ENCODE measurements at places on chromosomes 16 and 17.

- H3K36me3 ChIP-seq, result peaks cover 42% of the 10 kb centered on the region
- H3K27ac ChIP-seq, result no peak overlapping the region
- H3K27me3 ChIP-seq, result no peaks in the 10 kb centered on the region
- H3K4me1 ChIP-seq, result peaks cover under 1% of the 10 kb centered on the region
- no peak for DNase-seq
- H3K4me3 ChIP-seq, result no peak overlapping the region
Measured at GRCh38 chr16:89779231-89779908, 37.1 kb downstream of the FANCA start.

DNA sequence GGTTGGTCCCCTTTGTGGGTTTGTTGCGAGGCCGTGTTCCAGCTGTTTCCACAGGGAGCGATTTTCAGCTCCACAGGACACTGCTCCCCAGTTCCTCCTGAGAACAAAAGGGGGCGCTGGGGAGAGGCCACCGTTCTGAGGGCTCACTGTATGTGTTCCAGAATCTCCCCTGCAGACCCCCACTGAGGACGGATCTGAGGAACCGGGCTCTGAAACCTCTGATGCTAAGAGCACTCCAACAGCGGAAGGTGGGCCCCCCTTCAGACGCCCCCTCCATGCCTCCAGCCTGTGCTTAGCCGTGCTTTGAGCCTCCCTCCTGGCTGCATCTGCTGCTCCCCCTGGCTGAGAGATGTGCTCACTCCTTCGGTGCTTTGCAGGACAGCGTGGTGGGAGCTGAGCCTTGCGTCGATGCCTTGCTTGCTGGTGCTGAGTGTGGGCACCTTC is 27.3 kb upstream of the STH start:
- no peaks in the 10 kb centered on the region for H3K36me3 ChIP-seq
- peaks cover 11% of the 10 kb centered on the region for H3K27me3 ChIP-seq
- H3K4me1 ChIP-seq, result no peaks in the 10 kb centered on the region
- no peak overlapping the region for H3K27ac ChIP-seq

- H3K36me3 ChIP-seq, result no peaks in the 10 kb centered on the region
- no peak for DNase-seq
- no peak overlapping the region for H3K27ac ChIP-seq
- peaks cover 4% of the 10 kb centered on the region for H3K27me3 ChIP-seq
- H3K4me3 ChIP-seq, result no peak overlapping the region
- no peaks in the 10 kb centered on the region for H3K4me1 ChIP-seq
Measured at GRCh38 chr17:62754631-62755030, 53.5 kb downstream of the MARCHF10 start.

DNA sequence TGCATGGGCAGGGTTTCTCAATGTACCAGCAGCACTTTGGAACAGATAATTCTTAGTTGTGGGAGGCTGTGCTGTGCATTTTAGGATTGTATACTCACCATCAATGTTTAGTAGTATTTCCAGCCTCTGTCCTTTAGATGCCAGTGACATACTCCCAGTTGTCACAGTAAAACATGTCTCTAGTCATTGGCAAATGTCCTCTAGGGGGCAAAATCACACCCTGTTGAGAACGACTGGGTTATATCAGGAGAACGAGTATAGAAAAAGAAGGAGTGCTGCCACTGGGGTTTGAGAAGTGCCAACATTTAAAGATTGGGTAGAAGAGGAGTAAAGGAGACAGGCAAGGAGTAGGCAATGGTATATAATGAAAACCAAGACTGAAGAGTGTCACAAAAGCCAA is 37.9 kb upstream of the SMIM36 start:
- no peak overlapping the region for H3K4me3 ChIP-seq
- no peaks in the 10 kb centered on the region for H3K36me3 ChIP-seq
- peaks cover 17% of the 10 kb centered on the region for H3K27me3 ChIP-seq
- H3K27ac ChIP-seq, result no peak overlapping the region
- no peak for DNase-seq
- no peaks in the 10 kb centered on the region for H3K4me1 ChIP-seq

GRCh38 chr16:70421014-70421413 is 17.9 kb downstream of the ST3GAL2 start:
- peaks cover 25% of the 10 kb centered on the region for H3K4me1 ChIP-seq
- H3K27me3 ChIP-seq, result no peaks in the 10 kb centered on the region
- no peak for DNase-seq
- H3K4me3 ChIP-seq, result no peak overlapping the region
- H3K27ac ChIP-seq, result no peak overlapping the region

DNA sequence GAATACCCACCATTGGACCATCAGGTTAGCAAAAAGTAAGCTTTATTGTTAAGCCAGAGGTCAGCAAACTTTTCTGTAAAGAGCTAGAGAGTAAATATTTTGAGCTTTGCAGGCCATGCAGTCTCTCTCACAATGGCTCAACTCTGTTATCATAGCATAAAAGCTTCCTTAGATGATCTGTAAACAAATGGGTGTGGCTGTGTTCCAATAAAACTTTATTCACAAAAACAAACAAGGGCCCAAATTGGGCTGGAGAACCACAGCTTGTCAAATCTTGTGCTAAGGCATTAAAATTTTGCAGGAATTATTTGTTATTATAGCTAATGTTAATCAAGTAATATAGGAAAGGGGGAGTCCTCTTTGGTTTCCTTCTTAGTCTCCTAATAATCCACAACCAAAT is 153.6 kb downstream of the GRIN2A start:
- no peak overlapping the region for H3K27ac ChIP-seq
- no peaks in the 10 kb centered on the region for H3K36me3 ChIP-seq
- DNase-seq, result no peak

- peak overlapping the region; percentile 99 for H3K4me3 ChIP-seq
- H3K27ac ChIP-seq, result peak overlapping the region; percentile 100
- H3K4me1 ChIP-seq, result peaks cover 18% of the 10 kb centered on the region
- no peaks in the 10 kb centered on the region for H3K27me3 ChIP-seq
Measured at GRCh38 chr16:2532494-2533141, 1.4 kb upstream of the CEMP1 start.

- H3K4me1 ChIP-seq, result peaks cover 33% of the 10 kb centered on the region
- peaks cover 2% of the 10 kb centered on the region for H3K27me3 ChIP-seq
- no peak for DNase-seq
- no peak overlapping the region for H3K27ac ChIP-seq
Measured at GRCh38 chr17:78340183-78340955, 19.5 kb downstream of the SOCS3 start.

DNA sequence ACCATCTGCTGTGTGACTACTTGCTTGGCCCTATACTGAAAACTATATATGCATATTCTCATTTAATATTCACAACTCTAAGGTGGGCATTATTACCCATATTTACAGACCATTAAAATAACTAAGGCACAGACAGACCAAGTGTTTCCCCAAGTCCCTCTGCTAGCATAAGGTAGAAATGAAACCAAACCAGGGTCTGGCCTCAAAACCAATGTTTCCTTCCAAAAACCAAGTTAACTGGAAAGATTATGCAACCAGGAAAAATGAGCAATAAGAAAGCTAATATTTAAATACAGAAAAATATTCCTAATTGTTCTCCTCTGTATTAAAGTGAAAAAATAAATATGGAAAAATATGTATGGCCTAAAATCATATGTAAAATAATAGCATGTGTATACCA is 50.1 kb downstream of the XPO6 start:
- peaks cover 61% of the 10 kb centered on the region for H3K4me1 ChIP-seq
- peaks cover 64% of the 10 kb centered on the region for H3K36me3 ChIP-seq
- H3K27me3 ChIP-seq, result no peaks in the 10 kb centered on the region
- DNase-seq, result no peak
- H3K27ac ChIP-seq, result peak overlapping the region; percentile 27

GRCh38 chr16:69793526-69793925 is 31.4 kb downstream of the WWP2 start:
- peaks cover 17% of the 10 kb centered on the region for H3K36me3 ChIP-seq
- DNase-seq, result no peak
- no peak overlapping the region for H3K4me3 ChIP-seq
- peaks cover 2% of the 10 kb centered on the region for H3K4me1 ChIP-seq
- no peak overlapping the region for H3K27ac ChIP-seq

DNA sequence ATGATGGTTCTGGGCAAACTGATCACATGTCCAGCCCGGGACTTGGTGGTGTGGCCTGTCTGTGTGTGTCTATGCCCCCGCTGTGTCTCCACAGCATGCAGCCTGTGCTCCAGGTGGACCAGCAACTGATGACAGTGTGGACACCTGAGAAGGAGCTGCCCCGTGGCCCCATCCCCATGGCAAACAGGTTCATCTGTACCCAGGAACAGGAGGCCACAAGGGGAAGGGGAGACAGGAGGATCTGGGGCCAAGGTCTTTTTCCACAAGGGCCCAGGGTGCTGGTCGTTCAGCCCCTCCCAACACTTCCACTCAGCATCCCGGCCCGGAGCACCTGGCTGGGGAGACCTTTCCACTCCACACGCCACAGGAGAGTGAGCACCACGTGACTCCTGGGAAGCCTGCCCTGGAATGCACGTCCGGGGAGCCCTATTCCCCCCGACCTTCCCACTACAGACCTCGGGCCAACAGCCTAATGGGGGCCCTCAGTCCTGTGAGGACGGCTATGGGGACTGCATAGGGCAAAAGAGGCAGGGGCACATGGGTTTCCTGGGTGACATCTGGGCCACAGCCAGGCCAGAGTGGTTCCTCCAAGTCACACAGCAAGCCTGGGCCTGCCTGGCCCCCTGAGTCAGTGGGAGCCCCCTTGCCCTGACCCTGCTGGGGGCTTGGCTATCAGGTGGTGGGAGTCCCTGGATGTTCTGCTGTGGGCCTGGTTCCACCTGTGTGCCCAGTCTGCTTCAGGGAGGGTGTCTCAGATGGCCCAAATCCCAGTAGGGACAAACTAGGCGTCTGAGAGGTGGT is 20.8 kb upstream of the NXPH3 start:
- DNase-seq, result no peak
- H3K27me3 ChIP-seq, result peaks cover 11% of the 10 kb centered on the region
- H3K27ac ChIP-seq, result no peak overlapping the region
- H3K4me1 ChIP-seq, result peaks cover 4% of the 10 kb centered on the region

DNA sequence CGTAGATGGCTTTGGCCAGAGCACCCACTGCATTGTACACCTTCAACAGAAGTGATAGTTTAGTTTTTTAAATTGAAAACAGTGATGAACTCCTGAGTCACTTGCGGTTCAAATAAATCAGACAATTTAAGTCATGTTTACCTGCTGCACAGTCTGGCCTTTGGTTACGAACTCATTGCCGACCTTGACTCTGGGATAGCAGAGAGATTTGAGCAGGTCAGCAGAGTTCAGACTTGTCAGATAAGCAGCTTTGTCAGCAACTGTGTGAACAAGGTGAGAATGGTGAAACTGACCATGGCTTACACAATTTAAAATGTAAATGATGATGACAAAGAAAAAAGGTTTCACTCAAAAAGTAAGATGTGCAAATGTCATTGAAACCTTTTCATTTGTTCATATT is 9.3 kb downstream of the MYH4 start:
- no peak overlapping the region for H3K27ac ChIP-seq
- no peaks in the 10 kb centered on the region for H3K27me3 ChIP-seq
- no peak for DNase-seq

DNA sequence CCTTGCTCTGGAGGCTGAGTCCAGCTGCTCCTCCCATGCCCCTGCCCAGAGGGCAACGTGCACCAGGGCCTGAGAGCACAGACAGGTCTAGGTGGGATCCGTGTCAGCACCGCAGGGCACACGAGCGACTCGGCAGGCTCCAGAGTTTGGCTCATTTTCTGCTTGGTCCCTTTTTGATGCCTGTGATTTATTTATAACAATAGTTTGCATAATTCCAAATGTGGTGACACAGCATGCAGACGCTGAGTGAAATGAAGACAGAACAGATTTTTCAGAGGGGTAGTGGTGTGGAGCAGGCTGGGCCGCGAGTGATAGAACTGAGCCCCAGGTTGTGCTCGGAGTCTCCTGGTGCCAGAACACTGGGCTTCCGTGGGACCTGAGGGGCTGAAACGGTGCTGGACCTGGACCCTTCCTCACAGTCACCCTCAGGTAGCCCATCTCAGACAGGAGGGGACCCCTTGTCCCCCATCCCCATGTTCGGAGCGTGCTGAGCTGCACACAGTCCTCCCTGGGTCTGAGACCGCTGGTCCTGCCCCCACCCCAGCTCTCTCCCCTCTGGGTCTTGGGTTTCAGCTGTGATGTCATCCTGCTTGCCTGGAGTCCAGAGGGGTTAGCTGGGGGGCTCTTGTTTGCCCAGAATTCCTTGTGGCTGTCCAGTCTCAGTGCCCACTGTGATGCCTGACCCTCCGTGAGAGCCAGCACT is 95.9 kb downstream of the METRNL start:
- H3K27me3 ChIP-seq, result peaks cover 2% of the 10 kb centered on the region
- DNase-seq, result no peak
- H3K36me3 ChIP-seq, result no peaks in the 10 kb centered on the region
- H3K27ac ChIP-seq, result no peak overlapping the region
- no peak overlapping the region for H3K4me3 ChIP-seq

DNA sequence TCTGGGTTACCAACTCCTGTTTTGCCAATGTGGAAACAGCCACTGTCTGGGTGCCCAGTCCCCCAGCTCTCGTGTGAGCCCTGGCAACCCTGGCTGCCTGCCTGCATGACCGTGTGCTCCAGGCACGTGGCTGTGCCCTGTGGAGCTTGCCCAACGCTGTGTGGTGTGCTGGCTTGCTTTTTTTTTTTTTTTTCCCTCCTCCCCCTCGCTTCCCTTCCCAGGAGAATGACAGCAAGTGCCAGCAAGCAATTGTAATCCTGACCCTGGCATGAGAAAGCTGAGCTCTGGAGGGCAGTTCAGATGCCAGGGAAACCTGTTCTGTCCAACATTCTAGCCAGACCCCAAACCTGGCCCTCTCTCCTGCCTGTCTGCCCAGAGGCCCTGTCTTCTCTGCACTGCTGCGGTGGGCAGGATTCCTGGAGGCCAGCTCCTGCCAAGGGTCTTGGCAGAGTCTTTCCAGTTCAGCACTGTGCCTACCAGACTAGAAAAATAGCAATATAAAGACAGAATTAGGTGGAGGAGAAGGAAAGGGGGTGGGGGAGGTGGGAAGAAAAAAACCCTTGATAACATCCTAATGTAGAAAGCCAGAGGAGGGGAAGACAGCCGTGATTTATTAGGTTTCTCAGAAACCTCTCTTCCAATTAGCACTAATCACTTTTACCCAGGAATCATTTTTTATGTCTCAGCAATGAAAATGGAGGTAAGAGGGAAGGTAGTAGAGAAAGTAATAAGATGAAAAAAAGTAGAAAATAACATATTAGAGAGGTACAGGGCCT is 9.0 kb downstream of the HLF start:
- H3K27me3 ChIP-seq, result peaks cover 66% of the 10 kb centered on the region
- no peaks in the 10 kb centered on the region for H3K36me3 ChIP-seq
- peaks cover 2% of the 10 kb centered on the region for H3K4me1 ChIP-seq
- no peak overlapping the region for H3K27ac ChIP-seq
- no peak for DNase-seq

- H3K4me3 ChIP-seq, result peak overlapping the region; percentile 95
- DNase-seq, result no peak
- H3K4me1 ChIP-seq, result peaks cover 38% of the 10 kb centered on the region
- peaks cover 52% of the 10 kb centered on the region for H3K36me3 ChIP-seq
- H3K27ac ChIP-seq, result peak overlapping the region; percentile 94
Measured at GRCh38 chr16:79598063-79598347, 2.5 kb downstream of the MAF start.

DNA sequence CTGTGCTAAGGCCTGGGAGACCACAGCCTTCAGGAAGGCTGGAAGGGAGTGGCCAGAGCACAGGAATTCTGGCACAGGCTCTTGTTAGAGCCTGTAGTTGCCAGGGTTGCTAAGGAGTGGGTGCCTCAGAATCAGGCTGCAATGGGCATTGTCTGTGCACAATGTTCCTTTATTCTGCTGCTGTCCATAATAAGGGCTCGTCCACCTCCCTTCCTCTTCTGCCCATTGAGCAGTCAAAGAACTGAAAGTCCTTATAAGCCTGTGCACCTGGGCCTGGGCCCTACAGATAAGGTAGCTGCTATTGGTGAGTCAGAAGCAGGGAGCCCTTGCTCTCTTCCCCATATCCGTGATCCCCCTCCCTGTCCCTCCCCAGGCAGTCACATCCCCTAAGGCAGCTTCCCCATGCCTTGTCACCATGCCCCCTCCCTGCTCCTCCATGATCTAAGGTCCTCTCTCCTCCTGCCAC is 5.4 kb upstream of the CNGB1 start:
- H3K4me1 ChIP-seq, result no peaks in the 10 kb centered on the region
- no peak overlapping the region for H3K27ac ChIP-seq
- no peaks in the 10 kb centered on the region for H3K36me3 ChIP-seq
- no peak for DNase-seq
- H3K27me3 ChIP-seq, result peaks cover 3% of the 10 kb centered on the region

Data from T-helper 2 cell treated with Interferon-gamma antibody and Interleukin-4, amounts not matched to agents 5 μg/mL and 100 μg/mL, for 36 hours (primary cell).